ENCODE measurements at places on chromosomes 5 and 9.

DNA sequence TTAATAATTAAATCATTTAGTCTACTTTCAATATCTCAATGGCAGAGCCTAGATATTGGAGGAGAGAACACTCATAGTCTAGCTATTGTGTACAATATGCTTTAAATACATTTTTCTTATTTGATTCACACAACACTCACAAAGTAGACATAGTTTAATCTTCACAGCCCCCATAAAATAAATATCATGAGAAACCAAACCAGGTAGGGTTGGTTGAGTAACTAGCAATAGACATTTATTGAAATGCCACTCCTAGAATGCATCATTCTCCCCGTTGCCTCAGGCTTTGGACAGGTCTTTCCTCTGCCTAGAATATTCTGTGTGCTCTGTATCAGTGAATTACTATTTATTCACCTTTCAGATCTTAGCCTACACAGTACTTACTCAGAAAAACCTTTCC lies 141.9 kb downstream of the CEMIP2 start:
- DNase-seq: no peak

- no peak for DNase-seq
Observed at GRCh38 chr9:88531920-88532698, 2.9 kb upstream of the NXNL2 start.

GRCh38 chr5:64690104-64690416 lies 243 bp upstream of the SHISAL2B start:
- no peak for DNase-seq

DNA sequence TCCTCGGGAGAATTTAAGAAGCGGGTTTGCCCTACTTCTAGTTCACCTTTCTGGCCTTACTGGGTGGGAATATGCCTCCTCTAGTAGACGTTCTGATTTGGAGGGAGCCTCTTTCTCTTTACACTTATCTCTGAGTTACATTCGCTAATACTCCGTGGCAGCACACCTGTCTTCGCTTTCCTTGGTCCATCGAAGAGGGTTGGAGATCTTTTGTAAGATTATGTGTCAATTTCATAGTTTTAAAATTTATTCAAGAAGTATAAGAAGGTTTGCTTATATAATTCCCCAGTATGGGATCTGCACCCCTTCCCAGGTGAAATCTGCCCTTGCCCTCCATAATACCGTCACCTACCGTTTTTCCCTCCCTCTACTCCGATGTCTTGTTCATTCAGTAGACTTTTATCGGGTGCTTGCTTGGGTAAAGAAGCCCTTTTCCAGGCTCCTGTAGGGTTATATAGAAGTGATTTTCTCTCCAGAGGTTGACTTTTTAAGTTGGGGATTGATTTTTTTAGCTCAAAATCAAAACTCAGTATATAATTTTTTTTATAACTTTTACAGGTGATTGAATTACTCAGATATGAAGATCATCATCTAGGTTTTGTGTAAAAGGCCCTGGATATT lies 1.1 kb downstream of the GPBP1 start:
- DNase-seq: no peak

- DNase-seq: no peak
Observed at GRCh38 chr5:87048156-87048555, 219.5 kb upstream of the RASA1 start.

DNA sequence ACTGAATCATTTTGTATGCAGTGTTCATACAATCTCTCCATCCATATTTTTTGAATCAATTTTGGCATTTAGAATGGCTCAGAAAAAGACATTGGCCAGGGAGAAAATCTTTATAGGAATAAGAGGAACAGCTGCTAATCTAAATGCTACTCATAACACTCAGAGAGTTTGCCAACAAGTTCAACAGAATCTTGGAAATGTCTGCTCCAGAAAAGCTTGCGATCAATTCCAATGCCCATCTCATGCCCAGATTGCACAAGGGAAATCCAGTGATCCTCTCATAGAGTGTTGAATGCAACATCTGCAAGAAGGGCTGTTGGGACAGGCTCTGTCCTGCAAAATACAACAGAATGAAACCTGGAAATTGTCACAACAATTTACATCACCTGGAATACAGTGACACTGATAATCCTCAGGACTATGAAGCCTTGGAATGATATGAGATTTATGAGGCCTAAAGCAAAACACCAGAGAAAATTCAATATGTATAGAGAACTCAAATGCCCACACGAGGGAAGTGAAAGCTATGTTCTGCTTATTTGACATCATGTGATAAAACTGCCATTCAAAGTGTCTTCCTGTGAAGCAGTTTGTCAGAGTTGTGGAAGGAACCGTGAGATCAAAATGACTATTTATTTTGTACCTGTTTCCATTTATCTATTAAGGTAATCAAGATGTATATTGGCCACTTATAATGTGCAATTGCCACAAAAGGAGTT lies 190.1 kb downstream of the PARP8 start:
- no peak for DNase-seq

DNA sequence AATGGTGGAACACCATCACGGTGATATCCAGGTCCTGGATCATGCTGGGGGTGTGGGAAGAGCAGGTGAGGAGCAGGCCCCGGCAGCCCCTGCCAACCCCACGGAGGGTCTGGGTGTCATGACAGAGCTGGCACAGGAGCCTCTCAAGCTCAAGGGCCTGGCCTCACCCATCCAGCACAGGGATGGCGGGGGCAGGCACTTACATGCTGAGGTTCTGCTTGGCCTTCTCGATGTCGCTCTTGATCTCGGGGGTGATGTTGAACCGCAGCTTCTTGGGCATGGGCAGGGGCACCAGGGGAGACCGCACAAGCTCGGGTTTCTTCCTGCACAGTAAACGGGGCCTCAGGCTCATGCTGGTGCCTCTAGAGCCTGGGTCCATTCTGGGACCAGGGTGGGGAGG lies 12.3 kb downstream of the CRAT start:
- no peak for DNase-seq

GRCh38 chr5:99437986-99438385 lies 509.2 kb upstream of the CHD1 start:
- DNase-seq: no peak

GRCh38 chr9:2838371-2839000 lies 5.4 kb downstream of the PUM3 start:
- DNase-seq: no peak

DNA sequence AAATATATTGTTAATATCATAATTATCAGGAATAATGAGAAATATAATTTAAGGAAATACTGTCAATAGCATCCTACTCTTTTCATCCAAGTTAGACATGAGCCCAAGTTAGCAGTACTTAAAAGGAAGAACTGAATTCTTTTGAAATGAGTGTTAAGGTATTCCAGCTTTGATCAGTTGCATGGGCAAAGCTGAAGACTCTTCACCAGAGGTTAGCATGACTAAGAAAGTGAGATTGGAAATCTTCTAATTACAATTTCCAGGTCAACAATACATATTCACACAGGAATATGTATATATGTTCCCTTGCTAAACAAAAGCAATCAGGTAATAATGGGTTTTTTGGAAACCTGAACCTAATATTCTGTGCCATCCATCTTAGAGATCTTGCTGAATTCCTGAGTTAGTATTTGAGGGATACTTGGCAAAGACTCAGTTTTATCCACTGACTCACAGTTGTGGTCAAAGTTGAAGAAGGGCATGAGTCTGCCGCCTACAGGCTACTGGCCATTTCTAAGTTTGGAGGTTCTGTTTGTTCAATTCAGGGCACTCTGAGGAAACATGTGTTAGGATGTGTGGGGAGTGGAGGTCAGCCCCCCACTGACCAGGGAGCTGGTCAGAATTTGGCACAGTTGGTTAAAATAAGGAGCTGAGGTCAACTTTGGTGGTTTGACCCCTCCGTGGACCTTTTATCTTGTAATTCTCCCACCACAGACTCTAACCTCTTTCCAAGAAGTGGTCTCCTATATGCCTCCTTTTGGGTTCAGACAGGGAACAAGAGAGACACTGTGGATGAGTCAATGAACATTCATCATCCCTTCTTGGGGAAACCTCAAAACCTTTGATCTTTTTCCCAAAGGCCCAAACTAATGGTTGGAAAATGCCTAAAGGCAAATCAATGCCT lies 118.3 kb downstream of the PIK3R1 start:
- DNase-seq: no peak

DNA sequence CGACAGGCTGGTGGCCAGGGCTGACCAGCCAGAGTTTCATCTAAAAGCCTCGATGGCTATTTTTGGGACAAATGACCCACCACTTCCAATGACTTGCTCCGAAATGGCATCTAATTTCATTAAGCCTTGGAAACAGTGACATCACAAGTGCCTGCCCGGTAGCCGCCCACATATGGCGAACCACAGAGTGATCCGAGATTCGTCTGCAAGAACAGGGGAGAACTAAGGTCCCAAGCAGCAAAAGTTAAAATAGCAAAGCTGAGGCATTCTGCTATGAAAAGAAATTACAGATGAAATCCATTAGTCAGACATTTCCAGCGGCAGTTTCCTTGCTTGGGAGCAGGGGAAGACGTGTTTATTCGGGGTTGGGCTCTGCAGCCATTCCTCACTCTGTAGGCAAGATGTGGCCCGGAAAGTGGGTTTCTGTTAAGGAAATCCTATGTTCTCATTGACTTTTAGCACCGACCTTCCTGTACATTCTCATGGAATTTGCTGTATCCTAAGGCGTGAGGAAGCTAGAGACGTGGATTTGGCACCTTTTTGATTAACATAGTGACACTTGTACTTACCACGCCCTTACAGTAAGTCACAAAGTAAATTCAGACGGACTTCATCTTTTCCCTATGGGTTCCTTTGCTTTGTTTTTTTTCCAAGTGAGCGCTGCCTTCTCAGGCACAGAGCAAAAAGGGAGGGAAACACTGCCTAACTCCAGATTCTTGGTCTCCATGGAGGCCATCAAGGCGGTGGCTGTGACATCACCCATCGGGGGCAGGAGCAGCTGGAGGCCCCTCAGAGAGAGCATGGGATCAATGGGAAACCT lies 45.1 kb downstream of the ERGIC1 start:
- DNase-seq: no peak

- no peak for DNase-seq
Observed at GRCh38 chr5:20109326-20109725, 121.3 kb upstream of the CDH18 start.

DNA sequence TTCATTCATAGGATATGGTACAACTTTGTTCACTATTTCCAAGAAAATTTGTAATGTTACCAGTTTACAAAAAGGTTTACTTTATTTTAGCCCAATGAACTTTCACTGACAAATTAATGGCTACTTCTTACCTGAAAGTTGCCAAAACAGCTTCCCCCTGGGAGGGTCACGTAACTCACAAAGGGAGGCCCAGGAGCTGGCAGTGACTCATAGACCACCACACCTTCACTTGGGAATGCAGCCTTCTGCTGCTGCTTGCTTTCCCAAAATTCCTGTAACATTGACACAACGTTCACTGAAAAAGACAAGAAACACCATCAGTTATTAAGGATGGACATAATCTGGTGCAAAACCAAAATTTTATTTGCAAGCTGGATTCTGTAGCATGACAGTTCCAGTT lies 18.1 kb downstream of the LIX1 start:
- no peak for DNase-seq

- DNase-seq: no peak
Observed at GRCh38 chr9:127210851-127211730, 53.5 kb upstream of the GARNL3 start.

DNA sequence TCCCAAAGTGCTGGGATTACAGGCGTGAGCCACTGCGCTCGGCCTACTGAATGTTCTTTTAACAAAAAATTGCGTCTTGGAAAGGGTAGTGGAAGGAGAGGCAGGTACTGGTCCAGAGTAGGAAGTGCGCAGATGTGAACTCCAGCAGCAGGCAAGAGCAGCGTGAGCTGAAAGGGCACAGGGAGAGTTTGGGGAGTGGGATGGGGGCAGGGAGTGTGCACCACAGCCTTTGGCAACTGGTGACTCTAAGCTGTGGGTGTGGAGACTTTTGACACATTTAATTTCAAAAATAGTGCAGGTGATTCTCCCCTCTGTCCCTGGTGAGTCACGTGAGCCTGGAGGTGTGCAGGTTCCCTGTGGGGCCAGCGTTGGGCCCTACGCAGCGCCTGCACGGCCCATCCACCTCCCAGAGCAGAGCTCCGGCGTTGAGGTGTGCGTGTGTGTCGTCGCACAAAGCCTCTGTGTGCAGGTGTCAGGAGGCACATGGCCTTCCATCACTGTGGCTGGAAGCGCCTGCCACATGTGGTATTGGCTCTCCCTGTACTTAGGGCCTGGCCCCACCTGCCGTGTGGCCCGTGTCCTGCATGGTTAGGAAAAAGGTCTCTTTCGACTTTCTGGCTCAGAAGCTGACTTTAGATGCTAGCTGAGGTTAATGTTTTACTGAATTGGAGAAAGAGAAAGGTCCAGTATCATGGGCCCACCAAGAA lies 11.5 kb downstream of the SQSTM1 start:
- DNase-seq: no peak

- DNase-seq: no peak
Observed at GRCh38 chr9:106619211-106619610, 243.8 kb upstream of the ZNF462 start.

All from activated T-cell treated with anti-CD3 and anti-CD28 coated beads, Interleukin-2, amount 50 U/mL, for 1 hour (primary cell).